ENCODE measurements at places on chromosomes 3 and 15. TPM values are rescaled to one million over a fixed set of nuclear protein-coding genes. Genes with fewer than 3 reads are reported as not detected.

Gene TGFBR2
- 30.6 TPM for total RNA-seq

Gene NCEH1
- 16.4 TPM for total RNA-seq

Gene RLBP1
- total RNA-seq: 0.16 TPM

Gene C3orf70
- total RNA-seq: 0.08 TPM

Gene ANKRD63
- 11.4 TPM for total RNA-seq

Gene GPR87
- 0.29 TPM for total RNA-seq

Gene PROK2
- total RNA-seq: not detected

Gene SAMD7
- total RNA-seq: not detected

Gene TSEN2
- 7.6 TPM for total RNA-seq

Gene PATL2
- total RNA-seq: 0.19 TPM

Gene DYNLT2B
- 20.5 TPM for total RNA-seq

Gene CCDC9B
- 29.5 TPM for total RNA-seq

Gene GASK1A
- total RNA-seq: not detected

Gene RBP2
- not detected for total RNA-seq

Gene IQSEC1
- 6.5 TPM for total RNA-seq

Gene SLC27A2
- 0.13 TPM for total RNA-seq

Gene GABRR3
- total RNA-seq: not detected

All from SJSA1 (cell line).